SHP77 treated with DMSO at 0.1 percent for 48 hours (cell line): ENCODE measurements at places on chromosomes 12 and 14.

DNA sequence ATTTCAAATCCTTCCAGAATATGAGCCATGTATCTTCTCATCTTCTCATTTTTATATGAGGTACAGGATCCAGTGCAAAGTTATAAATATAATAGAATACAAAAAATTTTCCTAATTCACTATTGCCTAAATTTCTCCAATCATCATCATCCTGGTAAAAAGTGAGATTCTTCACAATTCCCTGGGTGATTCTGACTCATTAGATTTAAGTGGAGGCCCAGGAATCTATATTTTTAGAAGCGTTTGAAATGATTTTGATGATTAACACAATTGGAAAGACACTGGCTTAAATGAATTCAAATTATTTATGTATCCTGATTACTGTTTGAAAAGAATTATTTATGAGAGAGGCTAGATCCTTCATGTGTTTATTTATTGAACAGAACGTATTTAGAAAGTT lies 380.3 kb upstream of the PDE3A start:
- no peak for DNase-seq

DNA sequence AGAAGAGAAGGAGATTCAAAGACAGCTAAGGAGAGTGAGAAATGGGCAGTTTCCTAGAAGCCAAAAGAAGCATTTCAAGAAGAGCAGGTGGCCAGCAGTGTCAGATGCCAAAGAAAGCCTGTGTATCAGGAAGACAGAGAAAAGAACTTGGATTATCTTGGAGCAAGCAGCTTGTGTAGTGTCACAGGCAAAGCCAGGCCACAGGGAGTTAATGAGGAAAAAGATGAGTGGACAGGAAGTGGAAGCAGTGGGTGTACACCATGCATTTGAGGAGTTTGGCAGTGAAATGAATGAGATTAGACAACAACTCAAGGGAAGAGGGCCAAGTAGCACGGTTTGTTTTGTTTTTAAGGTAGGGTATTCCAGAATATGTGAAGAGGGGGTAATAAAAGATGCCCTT lies 5.6 kb upstream of the MYH7 start:
- no peak for DNase-seq

- no peak for DNase-seq
Observed at GRCh38 chr12:131793243-131794022, 34.8 kb upstream of the MMP17 start.

DNA sequence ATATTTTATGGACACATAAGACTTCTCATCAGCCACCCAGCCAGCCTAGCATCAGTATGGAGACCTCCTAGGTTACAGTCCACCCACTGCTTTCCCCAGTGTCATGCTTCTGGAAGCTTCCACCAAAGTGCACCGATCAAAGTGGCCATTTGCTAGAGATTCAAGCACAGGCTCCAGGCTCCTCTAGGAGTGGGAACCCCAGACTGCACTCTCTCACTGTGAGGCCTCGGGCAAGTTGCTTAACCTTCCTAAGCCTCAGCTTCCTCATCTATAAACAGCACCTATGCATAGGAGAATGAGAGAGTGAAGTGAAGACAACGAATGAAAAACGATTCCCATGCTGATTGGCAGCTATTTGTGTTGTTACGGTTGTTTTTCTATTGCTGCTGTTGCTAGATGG lies 94.4 kb downstream of the DICER1 start:
- DNase-seq: no peak

DNA sequence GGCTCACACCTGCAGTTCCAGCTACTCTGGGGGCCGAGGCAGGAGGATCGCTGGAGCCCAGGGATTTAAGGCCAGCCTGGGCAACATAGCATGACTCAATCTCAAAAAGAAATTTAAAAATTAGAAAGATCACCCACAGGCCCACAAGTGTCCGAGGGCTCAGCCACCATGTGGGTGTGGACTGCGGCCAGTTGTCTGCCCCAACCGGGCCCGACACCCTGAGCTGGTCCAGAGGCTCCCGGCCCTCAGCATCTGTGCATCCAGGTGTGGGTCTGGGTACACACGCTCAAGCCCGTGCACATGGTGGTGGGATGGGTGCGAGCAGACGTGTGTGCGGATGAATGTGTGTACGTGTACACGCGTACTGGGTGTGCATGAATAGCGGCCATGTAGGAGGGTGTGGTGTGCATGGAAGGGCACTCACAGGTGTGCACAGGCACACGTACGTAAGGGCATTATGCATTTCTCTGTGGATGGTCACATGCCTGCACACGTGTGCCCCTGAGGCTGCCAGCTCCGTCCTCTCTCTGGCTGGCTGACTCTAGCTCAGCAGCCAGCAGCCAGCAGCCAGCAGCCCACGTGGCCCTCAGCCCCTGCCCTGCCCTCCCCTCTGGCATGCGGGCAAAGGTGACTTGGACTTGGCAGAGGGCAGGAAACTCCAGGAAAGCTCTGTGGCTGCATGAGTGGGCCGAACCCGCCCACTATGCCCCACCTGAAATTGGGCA lies 23.3 kb upstream of the NUDT14 start:
- no peak for DNase-seq

GRCh38 chr14:36300337-36300736 lies 20.1 kb downstream of the MBIP start:
- DNase-seq: no peak

DNA sequence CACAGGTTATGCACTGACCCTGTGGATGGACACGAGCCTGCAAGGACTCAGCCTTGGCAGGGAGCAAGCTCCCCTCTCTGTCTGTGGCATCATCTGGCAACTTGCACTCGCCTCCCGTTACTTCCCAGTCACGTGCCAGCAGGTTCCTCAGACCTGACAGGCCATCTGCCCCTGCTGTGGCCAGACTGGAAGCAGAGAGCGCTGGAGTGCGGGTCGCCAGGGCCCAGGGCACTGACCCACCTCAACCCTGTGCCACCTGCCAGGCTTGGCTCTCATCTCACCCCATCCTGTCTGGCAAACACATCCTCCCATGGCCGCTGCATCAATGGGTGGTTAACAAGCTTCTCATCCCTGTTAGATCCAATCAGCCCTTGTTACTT lies 28.4 kb downstream of the SLC6A12 start:
- DNase-seq: no peak

GRCh38 chr14:63745858-63746425 lies 18.1 kb upstream of the SGPP1 start:
- no peak for DNase-seq

GRCh38 chr14:64422756-64423155 lies 34.6 kb downstream of the MTHFD1 start:
- DNase-seq: no peak

- DNase-seq: no peak
Observed at GRCh38 chr12:4383304-4383865, 3.9 kb upstream of the FGF23 start.

DNA sequence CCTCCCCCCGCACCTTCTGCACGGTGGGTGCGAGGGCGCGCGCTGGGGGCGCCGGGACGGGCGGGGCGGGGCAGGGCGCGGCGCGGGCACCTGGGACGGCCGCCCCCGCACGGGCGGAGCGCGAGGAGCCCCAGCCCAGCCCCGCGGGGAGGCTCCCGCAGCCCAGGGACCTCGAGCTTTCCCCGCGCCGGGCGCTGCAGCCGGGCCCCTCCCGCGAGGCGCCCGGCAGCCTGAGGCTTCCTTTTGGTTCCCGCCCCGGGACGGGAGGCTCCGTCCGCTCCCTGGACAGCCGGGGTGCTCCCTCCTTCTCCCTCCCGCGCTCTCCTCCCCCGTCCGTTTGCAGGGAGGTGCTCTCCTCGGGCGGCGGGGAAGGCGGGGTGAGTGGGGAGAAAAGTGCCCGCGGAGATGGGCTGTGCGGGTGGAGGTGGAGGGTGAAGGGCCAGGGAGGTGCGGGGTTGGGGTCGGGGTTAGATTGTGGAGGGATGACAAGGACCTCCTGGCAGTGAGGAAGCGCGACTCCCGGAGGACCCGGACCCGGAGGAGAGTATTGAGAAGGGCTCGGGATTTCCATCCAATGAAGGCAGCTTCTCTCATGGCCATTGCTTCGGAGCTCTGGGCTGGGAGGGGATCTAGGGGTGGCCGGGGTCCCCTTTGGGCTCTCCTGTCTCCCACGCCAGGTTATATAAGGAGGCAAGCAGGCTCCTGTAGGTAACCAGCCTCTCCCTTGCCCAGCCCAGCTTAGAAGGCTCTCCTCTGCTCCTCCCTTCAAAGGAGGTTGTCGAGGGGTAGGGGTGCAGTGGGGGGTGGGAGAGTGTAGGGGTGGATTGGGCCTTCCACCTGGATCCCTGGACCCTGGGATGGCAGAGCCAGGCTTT lies 645 bp downstream of the JDP2 start:
- DNase-seq: no peak

DNA sequence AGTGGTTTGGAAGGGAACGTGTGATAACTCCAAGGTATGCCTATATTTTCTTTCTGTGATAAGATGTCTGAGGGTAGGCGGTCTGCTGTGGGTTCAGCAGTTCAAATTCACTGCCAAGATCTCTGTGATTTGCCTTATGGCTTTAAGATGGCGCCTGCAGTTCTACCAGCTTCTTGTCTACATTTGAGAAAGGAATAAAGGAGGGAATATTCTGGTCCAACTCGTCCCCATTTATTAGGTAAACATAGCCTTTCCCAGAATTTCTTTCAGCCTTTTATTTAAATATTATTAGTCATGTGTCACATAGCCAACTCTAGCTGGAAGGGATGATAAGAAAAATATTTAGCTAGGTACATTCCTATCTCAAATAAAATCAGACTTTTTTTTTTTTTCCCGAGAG lies 48.8 kb downstream of the KCNJ8 start:
- no peak for DNase-seq

GRCh38 chr12:93381161-93381975 lies 3.6 kb downstream of the NUDT4 start:
- DNase-seq: no peak

GRCh38 chr14:104600805-104601204 lies 3.8 kb downstream of the TMEM179 start:
- no peak for DNase-seq

DNA sequence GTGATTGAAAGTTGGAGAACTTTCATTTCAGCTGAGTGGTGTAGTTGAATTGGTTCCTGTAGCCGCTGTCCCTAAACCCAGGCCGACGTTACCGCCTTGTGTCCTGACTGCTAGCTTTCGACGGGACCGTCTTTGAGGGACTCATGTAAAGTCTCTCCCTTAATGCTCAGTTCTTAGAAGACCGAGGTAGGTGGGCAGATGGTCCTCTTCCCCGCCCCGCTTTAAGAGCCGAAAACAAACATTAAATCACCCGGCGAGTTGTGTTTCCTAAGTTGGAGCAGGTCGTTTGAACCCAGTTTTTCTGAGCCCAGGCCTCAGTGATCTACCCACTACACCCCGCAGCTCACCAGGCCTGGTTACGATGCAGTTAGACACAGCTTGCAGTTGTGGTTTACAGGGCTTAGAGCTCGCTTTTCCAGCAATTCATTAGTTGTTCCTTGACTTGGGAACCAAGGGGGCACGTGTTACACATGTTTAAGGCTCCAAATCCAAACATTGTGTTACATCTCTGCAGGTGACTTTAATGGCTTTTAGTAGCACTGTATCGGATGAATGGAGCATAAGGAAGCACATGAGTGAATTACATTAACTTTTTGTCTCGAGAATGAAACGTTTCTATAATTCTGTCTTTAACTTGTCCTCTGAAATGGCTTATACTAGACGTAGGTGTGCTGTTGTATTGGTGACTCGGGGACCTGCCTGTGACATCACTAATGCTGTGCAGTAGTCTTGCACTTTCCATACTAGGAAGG lies 790 bp downstream of the NEDD1 start:
- no peak for DNase-seq

GRCh38 chr14:23561873-23562821 lies 5.4 kb downstream of the AP1G2 start:
- DNase-seq: no peak

- peak; percentile 33 for DNase-seq
Observed at GRCh38 chr14:58107947-58108552, 44.0 kb downstream of the ARMH4 start.

- no peak for DNase-seq
Observed at GRCh38 chr12:48956279-48957140, 777 bp downstream of the ARF3 start.

DNA sequence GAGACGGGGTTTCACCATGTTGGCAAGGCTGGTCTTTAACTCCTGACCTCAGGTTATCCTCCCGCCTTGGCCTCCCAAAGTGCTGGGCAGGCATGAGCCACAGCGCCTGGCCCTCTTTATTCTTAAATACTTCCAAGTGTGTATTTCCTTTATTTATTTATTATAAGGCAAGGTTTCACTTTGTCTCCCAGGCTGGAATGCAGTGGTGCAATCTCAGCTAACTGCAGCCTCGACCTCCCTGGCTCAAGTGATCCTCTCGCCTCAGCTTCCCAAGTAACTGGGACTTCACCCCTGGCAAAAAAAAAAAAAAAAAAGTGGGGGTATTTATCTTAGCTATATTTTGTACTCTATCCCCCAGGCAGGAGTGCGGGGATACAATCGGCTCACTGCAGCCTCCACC lies 6.8 kb downstream of the FAM216A start:
- DNase-seq: no peak

GRCh38 chr14:95504135-95505029 lies 12.1 kb downstream of the SYNE3 start:
- no peak for DNase-seq

GRCh38 chr12:94802796-94803195 lies 152.4 kb upstream of the TMCC3 start:
- DNase-seq: no peak

DNA sequence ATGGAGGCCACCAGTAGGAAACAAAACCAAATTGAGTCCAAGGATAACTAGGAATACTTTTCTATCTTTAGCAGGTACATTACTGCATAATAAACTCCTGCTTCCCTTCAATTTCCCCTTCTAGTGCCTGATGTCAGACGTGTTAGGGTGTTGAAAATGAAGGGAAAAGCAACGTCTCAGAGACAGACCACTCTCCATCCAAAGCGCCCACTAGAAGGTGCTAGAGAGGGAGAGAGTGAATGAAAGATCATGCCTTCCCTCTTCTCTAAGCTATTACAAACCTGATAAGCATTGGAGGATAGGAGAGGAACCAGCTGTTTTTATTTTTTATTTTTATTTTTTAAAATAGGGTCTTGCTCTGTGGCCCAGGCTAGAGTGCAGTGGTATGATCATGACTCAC lies 64.1 kb downstream of the ZNF641 start:
- no peak for DNase-seq

DNA sequence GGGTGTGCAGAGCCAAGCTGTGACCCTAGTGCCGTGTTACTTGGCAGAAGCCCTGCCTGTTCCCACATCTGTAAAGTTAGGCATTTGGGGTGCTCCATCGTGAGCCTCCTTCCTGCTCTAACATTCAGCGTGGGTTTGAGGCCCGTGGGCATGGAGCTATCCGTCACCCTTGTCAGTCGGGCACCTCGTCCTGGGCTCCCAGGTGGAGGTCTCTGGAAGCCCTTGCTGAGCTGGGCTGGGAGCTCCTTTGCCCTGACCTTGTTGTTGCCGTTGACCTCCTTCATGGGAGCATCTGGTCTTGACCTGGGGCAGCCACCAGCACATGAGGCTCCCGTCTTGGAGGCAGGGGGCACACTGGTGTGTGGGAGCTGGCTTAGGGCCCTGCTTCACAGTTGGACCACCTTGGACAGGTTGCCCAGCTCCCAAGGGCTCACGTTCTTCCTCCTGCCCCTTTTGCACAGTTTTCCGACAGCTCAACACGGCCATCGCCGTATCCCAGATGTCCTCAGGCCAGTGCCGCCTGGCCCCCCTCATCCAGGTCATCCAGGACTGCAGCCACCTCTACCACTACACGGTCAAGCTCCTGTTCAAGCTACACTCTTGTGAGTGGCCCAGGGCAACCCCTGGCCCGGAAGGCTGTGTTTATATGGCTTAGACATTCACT lies 18.5 kb downstream of the HIP1R start:
- no peak for DNase-seq
